Mononuclear cell (primary cell): ENCODE measurements at places on chromosomes 5 and 9. TPM values are rescaled to one million over a fixed set of nuclear protein-coding genes. Genes with fewer than 3 reads are reported as not detected.

The DAB2 gene
- total RNA-seq: 14.4 TPM

The FLT4 gene
- 1.3 TPM for total RNA-seq

The ORM2 gene
- total RNA-seq: not detected

The MOB3B gene
- 1.4 TPM for total RNA-seq

The PRSS3 gene
- not detected for total RNA-seq

The RGS7BP gene
- not detected for total RNA-seq

The C9 gene
- total RNA-seq: not detected

The LRRC70 gene
- 8.6 TPM for total RNA-seq

The GARIN3 gene
- total RNA-seq: not detected

The ARHGEF28 gene
- total RNA-seq: 0.63 TPM

The PCSK5 gene
- total RNA-seq: 14.3 TPM
